ENCODE measurements at places on chromosomes 4 and X.

DNA sequence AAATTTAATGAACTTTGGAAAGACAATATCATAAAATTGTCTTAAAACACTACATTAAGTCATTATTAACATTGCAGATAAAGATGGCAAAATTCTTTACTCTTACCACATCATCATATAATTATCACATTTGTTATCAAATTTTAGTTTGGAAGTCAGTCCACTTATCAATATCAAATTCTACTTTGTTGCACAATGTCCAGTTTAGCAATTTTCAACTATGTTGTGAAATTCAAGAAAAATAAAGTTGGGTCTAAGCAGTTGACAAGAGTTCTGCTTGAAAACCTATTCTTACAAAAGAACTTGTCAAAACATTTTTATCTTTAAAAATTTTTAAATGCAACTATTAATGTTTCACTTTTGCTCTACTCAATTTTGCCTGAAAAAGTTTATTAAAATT is 44.7 kb upstream of the TET2 start:
- no peak for DNase-seq

DNA sequence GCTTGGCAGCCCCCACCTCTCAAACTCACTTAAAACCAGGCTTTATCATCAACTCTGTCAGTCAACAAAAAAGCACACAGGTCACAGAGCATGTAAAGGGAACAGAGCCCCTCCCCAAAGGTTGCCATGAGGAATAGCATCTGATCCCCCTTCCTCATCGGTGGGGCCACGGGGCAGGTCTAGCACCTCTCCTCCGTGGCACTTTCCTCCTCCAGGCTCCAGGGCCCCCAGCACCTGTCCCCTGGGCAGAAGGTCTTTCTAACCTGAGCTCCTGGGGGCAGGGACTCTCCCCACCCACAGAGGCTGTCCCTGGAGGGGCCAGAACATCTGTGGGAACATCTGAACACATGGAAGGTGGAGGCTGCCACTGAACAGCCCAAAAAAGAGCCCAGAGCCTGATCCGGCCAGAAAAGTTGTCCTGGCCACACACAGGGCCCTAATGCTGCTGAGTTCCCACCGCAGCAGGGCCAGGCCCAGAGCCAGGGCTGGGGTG is 65.7 kb downstream of the ZFYVE28 start:
- no peak for DNase-seq

DNA sequence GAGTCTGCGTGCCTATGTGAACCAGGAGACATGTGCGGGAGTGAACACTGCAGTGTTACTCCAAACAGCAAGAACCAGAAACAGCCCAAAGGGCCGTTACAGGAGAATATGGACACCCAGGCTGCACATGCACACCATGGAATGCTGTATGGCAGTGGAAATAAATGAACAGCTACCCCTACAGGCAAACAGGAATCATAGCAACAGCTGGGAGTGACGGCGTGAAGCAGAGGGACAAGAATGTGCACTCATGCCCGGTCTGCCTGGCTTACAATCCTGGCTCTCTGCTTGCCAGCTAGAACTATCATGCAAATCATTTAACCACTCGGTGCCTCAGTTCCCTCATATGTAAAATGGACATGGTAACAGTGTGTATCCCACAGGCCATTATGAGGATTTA is 16.6 kb downstream of the GPKOW start:
- DNase-seq = no peak

- no peak for DNase-seq
Observed at GRCh38 chr4:89723096-89723495, 113.9 kb downstream of the SNCA start.

- no peak for DNase-seq
Observed at GRCh38 chrX:36861601-36862000, 146.6 kb upstream of the FAM47C start.

DNA sequence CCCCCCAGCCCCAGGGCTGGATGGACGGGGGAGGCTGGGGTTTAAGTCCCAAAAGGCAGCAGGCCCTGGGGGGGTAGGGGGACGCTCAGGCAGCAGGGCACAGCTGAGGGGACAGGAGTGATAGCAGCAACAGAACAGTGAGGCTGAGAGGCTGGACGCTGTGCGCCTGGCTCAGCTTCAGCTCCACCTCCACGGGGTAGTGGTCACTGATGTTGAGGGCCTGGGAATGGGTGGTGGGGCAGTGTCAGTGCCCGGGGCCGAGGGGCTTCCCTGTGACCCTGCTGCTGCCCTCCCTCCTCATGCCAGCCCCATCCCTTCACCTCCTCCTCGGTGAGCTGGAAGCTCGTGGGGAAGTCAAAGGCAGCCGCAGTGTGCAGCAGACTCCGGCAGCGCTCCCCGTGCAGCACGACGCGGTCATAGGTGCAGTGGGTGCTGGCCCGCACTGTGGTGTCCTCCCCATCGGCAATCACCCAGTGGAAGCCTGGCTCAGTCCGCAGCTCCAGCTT is 4.5 kb downstream of the RPL10 start:
- no peak for DNase-seq

- DNase-seq = no peak
Observed at GRCh38 chrX:132676561-132677186, 187.8 kb upstream of the MBNL3 start.

DNA sequence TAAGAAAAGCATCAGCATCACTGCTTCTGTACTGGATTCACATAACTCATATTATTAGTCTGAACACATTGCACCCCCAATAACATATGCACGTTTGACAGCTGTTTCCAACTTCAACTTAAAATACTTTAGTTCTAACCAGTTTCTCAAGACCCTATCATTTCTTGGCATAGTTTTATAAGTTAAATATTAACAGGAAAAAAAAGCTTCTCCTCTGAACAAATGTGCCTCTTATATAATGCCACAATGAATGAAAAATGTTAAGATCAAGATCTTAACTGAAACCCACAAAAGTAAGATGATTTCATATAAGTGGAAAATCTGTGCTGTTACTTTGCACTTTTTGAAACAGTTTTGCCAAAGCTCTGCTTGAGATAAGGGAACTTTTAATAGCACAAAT is 652.8 kb upstream of the FAM241A start:
- DNase-seq = no peak

DNA sequence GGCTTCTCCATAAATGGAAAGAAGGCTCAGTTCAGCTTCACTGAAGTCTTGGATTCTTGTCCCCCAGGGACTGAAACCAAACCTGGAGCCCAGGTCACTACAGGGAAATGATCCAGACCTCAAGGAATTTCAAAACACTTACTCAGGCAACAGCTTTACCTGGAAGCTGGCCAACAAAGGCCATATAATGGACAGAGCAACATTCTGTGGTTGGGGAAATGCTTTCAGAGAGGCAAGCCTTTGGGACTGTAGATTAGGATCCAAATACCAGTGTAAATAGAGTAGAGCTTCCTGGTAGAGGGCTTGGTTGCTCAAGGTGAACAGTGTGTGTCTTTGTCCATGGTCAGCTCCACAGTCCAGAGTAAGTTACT is 57.0 kb upstream of the PROM1 start:
- no peak for DNase-seq

- DNase-seq = peak; percentile 40
Observed at GRCh38 chr4:6674500-6675149, 19.1 kb upstream of the S100P start.

- DNase-seq = no peak
Observed at GRCh38 chr4:185811509-185812364, at the start of gene SORBS2. SORBS2 (minus strand) TSS chr4:185812194; CDS start chr4:185690571, 121,623 bp downstream.

DNA sequence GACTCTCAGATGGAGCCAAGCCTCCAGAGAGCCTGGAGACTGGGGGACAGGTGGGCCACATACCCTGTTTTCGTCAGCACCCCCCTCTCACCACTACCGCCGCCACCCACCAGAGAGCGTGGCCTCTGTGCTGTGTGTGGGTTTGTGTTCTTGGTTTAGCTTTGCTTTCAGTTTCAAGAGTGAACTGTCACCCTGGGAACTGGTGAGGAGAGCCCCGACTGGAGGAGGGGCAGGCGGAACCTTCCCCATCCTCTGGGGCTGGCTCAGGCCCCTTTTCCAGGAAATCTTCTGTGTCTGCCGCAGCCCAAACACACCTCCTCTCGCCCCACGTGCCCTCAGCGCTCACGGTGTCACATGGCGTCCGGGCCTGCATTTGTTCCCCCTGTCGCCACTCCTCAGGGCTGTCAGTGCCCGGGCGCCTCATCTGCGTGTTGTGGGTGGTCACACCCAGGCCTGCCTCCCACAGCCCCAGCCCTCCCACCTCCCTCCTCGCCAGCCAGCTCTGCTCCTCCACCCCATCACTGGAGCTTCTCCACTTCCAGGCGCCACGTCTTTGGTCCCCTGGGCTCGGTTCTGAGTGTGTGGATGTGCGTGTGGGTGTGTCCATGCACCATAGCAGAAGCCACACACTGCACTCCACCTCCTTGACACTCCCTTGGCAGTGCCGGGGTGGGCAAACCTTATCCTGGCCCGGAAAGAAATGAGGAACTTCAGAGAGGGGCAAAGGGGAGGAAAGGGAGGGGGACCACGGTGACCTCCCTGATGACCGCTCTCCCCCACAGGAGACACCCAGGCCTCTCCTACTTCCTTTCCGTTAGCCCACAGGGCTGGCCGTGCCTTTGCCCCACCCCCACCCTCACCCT is 27.8 kb downstream of the ELF4 start:
- DNase-seq = peak; percentile 54

DNA sequence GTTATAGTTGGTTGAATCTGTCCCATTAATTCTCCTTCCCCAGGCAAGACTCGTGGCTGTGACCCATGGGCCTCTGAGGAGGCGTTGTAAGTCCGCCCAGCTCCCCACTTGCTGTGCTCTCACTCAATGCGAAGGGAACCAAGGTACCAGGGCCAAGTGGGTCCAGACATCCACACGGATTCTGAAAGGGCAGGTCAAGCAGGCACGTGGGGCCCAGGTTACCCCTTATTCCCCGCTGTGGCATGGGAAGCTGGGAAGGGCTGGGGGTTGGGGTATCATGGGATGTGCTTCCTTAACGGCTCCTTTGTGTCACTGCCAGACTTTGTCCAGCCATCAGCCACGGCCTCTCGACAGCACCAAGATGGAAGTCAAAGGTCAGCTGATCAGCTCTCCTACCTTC is 3.1 kb downstream of the CCDC120 start:
- DNase-seq = no peak

- no peak for DNase-seq
Observed at GRCh38 chrX:34866646-34867045, 76.0 kb upstream of the FAM47B start.

DNA sequence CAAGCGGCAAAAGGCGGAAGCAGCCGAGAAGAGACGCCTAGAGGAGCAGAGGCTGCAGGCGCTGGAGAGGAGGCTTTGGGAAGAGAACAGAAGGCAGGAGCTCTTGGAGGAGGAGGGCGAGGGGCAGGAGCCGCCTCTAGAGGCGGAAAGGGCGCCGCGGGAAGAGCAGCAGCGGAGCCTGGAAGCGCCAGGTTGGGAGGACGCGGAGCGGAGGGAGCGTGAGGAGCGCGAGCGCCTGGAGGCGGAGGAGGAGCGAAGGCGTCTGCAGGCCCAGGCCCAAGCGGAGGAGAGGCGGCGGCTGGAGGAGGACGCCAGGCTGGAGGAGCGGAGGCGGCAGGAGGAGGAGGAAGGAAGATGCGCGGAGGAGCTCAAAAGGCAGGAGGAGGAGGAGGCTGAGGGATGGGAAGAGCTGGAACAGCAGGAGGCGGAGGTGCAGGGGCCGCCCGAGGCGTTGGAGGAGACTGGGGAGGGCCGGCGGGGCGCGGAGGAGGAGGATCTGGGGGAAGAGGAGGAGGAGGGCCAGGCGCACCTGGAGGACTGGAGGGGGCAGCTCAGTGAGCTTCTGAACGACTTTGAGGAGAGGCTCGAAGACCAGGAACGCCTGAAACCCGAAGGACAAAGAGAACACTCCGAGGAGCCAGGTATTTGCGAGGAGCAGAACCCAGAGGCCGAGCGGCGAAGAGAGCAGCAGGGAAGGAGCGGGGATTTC is 72.9 kb downstream of the AASDH start:
- DNase-seq = no peak

DNA sequence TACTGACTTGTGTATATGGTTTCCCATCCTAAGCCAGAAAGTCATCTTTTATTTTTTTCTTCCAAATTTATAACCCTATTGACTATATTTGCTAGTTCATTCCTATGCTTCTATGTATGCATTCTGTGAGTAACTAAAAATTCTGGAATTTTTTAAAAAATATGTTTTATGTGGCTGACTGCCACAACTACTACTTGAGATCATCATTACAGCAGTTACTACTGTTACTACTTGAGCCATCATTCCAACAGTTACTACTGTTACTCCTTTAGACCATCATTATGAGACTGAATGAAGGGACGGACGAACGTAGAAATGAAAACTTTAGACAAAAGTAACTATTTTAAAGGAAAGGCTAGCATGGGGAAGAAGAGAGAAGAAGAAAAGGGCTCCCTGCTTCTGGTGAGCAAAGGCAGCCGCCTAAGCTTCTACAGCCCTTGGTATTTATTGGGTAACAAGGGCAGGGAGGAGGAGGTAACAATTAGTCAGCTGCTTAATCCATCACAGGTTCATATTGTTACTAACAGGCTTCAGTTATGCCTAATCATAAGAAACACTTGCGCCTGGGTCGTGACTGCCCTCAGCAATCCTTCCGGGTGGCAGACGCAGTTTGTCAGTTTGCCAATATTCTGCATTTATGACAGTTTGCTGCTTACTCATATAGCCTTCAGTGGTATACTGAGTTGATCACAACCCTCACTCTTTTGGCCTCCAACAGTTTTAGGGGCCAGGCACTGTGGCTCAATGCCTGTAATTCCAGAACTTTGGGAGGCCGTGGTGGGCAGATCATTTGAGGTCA is 80.4 kb downstream of the PDLIM5 start:
- DNase-seq = no peak

DNA sequence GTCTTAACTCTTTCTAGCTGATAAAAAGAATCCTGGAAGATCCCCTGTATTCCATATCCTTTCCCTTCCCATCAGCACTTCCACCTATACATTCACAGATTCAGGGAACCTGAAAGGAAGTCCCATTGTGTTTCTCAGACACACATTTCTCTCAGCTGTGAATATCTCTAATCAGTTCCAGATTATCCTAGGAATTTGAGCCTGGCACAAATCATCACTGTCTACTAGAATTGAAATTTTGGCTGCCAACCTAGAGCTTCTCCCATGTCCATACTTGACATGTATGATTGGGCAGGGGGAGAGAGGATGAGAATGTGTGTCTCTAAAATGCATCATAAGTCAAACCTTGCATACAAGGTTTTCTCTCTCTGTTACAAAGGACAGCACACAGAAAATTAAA is 53.1 kb downstream of the NDST3 start:
- no peak for DNase-seq

GRCh38 chr4:118280501-118281218 is 72.1 kb downstream of the PRSS12 start:
- DNase-seq = no peak

- no peak for DNase-seq
Observed at GRCh38 chr4:83504503-83504902, 19.6 kb upstream of the ABRAXAS1 start.

DNA sequence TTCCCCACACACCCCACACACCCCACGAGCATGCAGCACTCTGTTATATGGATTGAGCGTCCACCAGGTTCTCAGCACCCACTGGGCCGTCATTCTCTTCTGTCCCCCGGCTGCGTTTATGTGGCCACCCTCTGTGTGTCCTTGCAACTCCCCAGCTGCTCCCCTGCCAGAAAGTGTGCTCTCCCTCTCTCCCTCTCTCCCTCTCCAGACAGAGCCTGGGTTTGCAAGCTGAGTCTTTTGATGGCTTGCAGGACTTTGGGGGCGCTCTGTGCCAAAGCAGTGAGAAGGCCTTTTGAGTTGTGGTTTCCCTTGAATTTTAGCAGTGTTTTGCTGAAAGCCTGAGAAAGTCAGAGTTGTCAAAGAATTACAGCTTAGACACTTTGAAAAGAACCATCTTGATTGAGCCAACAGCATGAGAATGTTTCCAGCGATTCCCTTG is 173.5 kb downstream of the DCLK2 start:
- no peak for DNase-seq

All from stimulated activated CD8-positive, alpha-beta memory T cell treated with anti-CD3 and anti-CD28 coated beads, Interleukin-4, amount 100 ng/mL, for 4 hours (primary cell).